ENCODE measurements at places on chromosomes 7 and 10.
A peak's percentile ranks its signal among the peaks of the same experiment; 100 is the strongest.

- DNase-seq = no peak
These were observed 8.9 kb upstream of the TMED4 start for GRCh38 chr7:44590910-44591309.

- DNase-seq = no peak
These were observed 152.1 kb downstream of the OAT start for GRCh38 chr10:124266468-124267230.

DNA sequence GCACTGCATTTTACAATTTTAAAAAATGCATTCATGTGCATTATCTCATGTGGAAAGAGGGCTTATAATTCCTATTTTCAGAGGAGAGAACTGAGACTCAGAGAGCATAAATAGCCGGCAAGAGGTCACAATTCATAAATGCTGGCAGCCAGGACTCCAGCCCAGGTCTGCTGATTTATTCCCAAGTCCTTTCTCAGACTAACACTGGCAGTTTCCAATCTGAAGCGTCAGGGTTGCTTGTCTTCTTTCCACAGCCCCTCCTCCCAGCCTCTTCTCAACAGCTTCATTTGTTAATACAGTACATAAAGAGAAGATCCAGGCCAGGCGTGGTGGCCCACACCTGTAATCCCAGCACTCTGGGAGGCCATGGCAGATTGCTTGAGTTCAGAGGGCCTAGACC, 108.9 kb downstream of the PARD3 start:
- no peak for DNase-seq

DNA sequence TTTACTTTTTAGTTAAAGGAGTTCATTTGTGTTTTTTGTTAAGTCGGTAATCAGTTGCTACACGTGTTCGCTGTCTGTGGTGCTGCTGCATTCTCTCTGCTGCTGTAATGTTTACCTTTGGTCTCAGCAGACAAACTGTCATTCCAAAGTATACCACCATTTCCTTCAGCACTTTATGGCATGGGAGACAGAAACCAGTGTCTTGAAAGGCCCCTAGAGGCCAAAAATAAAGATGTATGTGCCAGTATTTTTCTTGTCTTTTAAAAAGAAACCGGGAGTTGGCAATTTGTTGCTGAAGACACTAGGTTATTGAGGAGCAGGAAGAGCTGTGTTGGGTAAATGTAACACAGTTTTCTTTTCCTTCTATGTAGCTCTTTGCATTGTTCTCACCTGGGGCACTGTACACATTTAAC, 24.1 kb downstream of the ZNF92 start:
- DNase-seq = no peak

- no peak for DNase-seq
These were observed 93.2 kb downstream of the ADK start for GRCh38 chr10:74244097-74244685.

GRCh38 chr7:114073701-114074100, 154.9 kb upstream of the PPP1R3A start:
- no peak for DNase-seq

DNA sequence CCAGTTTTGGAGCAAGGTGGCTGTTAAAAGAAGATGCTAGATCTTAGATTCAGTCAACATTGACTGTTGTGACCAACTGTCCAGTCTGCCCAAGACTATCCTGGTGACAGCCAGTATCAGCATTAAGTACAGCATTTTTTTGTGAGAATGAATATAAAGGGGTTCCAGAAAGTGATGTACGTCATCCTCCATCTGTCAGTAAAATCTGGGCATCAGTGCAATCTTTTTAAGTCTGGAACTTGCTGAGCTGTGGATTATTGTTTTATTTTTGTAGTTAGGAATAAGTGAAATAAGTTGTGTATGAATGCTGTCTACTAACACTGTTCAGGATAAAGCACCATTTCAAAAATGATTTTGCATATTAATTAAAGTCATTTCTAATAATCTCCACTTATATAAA, 1020.0 kb upstream of the GHITM start:
- no peak for DNase-seq

DNA sequence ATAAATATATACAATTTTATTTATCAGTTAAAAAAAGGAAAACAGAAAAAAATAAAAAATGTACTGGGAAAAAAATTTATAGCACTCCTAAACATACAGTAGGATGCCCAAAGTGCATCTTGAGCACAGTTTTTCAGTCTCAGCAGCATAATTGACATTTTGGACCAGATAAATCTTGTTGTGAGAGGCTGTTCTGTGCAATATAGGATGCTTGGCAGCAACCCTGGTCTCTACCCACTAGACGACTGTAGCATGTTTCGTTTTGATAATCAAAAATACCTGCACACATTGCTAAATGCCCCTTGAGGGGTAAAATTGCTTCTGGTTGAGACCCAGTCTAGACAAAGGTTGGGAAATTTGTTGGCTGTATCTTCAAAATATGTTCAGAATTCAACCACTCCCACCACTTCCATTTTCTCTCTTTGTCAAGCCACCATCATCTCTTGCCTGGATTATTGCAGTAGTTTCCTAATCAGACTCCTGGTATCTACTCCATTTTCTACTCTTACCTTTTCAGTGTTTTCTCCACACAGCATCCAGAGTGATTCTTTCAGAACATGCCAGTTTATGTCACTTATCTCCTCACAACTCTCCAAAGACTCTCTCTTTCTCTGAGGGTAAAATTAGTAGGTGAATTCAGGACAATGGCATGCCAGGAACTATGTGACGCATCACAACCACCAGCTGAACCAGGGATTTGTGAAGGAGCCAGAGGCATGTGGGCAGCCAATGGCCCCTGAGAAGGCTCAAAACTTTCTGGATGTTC, 91.4 kb downstream of the GPR85 start:
- DNase-seq = no peak

GRCh38 chr7:49564379-49564714, 209.1 kb upstream of the VWC2 start:
- no peak for DNase-seq

GRCh38 chr7:20798081-20798693, 11.5 kb upstream of the SP8 start:
- DNase-seq = no peak

- no peak for DNase-seq
These were observed 49.0 kb downstream of the NDUFB2 start for GRCh38 chr7:140745266-140746058.

DNA sequence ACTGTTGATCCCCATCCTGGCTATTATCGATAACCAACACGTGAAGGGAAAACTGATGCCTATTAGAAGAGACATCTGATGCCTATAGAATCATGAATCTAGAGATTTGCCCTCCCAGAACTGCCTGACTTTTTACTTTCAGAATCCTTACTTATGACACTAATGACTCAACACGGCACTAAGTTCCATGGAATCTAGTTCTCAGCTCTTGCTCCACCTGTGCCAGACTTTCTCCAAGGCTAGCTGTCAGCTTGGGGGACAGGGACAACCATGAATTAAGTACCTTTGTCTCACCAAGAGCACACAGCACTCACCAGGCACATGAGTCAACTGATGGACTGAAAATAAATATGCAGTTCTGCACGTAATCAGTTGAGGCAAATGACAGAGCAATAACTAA, 184.2 kb downstream of the FRMD4A start:
- no peak for DNase-seq

GRCh38 chr7:47265621-47266020, 316.3 kb downstream of the TNS3 start:
- no peak for DNase-seq

GRCh38 chr10:114663626-114664025, 5.6 kb upstream of the ABLIM1 start:
- no peak for DNase-seq

DNA sequence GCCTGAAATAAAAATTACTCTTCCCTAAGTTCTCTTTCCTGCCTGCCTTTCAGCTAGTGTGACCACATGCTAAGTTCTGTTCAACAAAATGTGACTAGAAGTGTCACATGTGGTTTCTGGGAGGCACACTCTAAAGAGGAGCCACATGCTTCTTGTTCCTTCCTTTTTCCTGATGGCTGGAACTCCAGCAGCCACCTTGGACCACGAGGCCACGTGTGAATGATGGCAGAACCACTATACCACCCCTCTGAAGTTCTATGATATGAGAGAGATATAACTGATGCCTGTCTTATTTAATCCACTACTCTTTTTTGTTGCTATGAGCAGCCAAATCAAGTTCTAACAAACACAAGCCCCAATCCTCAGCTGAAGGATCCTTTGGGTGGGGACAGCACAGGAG, 8.1 kb downstream of the PODXL start:
- DNase-seq = no peak

GRCh38 chr7:156585025-156585648, 55.4 kb upstream of the RNF32 start:
- DNase-seq = no peak

GRCh38 chr7:2270495-2270894, 28.5 kb downstream of the NUDT1 start:
- DNase-seq = no peak

DNA sequence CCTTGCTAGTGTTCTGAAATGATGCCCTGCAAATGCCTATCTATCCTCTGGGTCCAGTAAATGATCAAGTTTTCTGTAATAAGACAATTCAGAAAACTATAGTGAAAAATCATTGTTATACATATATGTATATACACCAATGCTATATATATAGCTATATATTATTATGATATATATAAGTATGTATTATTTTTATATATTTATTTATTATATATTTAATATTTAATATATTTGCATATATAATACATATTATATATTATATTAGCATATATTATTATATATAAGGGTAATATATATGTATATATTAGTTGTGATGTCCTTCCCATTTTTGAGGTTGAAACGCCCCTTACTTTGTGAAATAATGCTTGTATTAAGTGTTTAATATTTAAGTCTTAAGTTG, 181.4 kb upstream of the CACNA2D1 start:
- no peak for DNase-seq

DNA sequence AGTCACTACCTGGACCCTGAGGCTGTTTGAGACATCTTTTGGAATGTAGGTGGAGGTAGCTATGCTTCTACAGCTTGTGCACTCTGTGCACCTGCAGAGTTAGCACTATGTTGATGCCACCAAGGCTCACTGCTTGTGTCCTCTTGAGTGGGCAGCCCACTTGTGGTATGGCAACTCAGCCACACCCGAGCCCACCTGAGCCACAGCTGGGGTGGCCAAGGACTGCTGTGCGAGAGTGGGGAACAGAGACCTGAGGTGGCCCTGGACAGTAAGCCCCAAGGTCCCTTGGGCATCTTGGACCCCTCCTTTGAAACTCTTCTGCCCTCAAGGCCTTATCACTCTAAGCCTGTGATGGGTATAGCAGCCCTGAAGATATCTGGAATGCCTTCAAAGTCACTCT, 25.7 kb downstream of the MYO1G start:
- DNase-seq = no peak

- DNase-seq = no peak
These were observed 6.8 kb upstream of the SLK start for GRCh38 chr10:103960103-103960502.

- no peak for DNase-seq
These were observed 1085.5 kb downstream of the SORCS1 start for GRCh38 chr10:106078895-106079576.

- DNase-seq = no peak
These were observed 57.1 kb downstream of the DMBT1 start for GRCh38 chr10:122617476-122618270.

DNA sequence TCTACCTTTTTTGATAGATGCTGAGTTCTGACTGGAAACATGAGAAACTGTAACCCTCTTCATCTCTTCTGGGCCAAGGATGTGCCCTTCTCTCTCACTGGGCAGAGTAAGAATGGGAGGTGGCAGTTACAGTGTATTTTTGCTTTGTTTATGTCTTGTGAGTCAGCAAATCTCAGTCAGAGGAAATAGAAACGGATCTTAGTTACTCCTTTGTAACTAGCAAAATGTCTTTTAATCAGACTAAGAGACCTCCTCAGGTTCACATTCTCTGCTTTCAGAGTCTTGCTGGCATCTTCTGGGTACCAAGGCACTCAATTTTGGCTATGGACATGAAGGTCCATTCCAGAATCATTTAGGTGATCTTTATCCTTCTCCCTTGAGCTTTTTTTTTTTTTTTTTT, 70.9 kb downstream of the HHEX start:
- DNase-seq = no peak

DNA sequence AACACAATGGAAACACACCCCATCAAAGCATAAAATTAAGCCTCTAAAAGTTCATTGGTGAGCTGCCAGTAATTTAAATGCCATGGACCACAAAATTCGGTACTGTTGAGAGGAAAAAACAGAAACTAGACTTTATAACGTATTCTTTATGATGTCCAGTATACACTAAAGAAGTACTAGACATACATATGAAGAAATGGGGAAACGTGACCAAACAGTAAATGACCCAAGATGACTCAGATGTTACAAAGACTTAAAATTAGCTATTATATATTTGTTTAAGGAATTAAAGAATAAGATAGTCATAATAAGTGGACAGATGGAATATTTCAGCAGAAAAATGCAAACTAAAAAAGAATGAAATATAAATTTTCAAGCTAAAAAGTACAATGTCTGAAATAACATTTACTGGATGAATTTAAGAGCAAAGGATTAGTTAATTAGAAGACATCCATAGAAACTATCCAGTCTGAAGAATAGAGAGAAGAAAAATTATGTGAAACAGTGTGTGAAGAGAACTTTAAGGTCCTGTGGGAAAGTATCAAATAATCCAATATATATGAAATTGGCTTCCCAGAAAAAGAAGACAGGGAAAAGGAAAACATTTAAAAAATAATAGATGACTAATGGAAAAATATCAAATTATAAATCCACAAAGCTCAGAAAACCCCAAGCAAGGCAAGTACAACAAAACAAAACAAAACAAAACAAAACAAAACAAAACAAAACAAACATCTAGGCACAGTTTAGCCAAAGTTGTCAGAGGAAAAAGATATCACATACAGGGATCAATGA, 69.4 kb downstream of the SAMD9 start:
- DNase-seq = no peak

DNA sequence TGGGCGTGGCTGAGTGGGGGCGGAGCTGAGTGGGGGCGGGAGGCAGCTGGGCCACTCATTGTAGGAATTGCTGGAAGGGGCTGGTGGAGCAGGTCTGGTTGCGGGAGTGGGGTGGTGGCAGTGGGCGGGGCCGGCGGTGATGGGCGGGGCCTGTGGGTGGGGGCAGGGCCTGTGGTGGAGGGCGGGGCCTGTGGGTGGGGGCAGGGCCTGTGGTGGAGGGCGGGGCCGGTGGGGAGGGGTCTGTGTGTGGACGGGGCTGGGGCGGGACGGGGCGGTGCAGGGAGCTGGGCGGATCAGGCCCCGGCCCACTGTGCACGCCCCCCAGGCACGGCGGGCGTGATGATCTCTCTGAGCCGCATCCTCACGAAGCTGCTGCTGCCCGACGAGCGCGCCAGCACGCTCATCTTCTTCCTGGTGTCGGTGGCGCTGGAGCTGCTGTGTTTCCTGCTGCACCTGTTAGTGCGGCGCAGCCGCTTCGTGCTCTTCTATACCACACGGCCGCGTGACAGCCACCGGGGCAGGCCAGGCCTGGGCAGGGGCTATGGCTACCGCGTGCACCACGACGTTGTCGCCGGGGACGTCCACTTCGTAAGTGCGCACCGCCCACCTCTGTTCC, 14.0 kb downstream of the SLC29A4 start:
- DNase-seq = peak; percentile 52

DNA sequence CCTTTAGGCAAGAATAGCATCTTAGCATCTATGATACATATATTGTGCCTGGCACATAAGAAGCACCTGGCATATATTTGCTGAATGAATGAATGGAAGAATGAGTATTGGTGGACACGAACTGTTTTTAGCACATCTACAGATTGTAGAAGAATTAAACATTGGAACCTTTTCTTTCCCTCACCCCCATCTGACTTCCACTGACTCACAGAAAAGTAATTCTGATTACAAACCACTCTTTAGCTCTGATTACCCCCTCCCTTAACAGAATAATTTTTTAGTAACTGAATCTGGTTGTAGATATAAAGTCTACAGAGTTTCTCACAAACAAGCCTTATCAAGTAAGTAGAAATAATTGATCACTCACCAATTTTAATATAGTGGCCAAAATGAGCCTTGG, 31.9 kb downstream of the SLC26A4 start:
- DNase-seq = no peak
